ENCODE measurements at places on chromosomes 4 and X.

GRCh38 chr4:56690393-56690792, 9.3 kb upstream of the HOPX start:
- no peak for DNase-seq

DNA sequence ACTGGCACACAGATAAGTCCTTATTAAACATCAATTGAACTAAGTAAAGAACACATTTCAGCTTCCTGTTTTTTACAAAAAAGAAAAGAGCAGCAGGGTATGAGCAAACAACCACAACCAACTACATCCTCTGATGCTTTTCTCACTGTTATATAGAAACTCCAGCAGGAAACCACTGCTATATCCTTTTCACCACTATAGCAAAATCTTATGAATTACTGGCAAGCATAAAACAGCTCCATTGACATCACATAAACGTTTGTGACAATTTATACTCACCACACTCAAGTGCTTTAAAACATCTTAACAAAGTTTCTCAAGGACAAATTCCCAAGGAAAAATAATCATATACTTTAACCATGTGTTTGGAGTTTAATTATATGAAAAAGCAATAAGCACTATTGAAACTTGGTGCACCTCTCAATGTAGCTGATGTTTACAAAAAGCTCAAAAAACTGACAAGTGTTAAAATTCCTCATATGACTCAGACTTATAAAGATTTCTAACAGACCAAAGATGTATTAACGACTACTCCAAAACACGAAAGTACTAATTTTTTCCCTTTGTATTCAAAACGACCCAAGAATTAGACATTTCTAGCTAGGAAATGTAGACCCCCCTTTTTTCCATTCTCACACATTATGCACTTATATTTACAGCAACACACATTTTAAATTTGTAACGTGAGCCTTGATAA, 12.9 kb downstream of the GPRIN3 start:
- no peak for DNase-seq

DNA sequence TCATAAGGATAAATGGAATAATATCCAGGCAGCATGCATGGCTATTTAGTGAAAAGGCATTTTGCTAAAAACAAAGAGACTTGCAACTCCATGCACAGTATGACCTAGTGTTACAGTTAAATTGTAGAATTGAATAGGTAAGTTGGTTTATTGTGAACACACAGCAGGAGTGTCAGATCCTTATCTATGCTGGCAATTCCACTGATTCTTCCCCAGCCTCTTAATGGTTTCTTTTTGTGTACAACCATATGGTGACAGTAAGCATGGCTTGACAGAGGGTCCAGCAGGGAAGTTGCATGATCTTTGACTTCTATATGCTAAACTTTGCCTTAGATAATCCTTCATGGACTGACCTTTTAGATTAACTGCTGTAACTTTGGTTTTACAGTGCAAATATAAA, 936.6 kb upstream of the EPHA5 start:
- no peak for DNase-seq

- no peak for DNase-seq
Observed at GRCh38 chr4:41202820-41203568, 11.3 kb downstream of the APBB2 start.

DNA sequence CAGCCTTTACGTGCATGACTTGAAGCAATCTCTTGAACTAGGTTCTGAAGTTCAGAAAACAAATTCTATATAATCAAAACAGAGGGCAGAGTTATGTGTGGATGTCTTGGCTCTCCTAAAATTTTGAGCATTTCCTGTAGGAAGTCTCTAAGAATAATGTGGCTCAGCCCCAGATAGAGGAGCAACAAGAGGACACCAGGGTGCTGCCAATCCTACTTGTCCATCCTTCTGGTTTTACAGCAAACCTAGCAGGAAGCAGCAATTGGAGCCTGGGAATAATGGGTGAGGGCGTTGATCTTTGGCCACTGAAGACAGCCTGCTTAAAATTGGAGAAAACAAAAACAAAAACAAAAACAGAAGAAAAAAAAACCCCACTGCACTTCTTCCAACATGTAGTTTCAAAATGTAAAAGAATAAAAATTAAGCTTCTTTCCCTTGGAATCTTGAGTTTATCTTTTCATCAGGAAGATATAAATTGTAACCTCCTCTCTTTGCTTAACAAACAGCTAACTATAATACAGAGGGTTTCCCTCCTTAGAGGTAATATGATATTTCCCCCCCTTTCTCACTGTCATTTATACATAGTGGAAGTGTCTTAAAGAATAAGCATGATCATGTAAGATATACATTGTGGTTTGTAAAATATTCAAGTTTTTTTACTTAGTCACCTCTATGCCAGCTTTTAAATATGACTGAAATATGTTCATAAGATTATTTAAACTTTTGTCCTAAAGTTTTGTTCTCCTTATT, 130.6 kb downstream of the FBXO8 start:
- no peak for DNase-seq

DNA sequence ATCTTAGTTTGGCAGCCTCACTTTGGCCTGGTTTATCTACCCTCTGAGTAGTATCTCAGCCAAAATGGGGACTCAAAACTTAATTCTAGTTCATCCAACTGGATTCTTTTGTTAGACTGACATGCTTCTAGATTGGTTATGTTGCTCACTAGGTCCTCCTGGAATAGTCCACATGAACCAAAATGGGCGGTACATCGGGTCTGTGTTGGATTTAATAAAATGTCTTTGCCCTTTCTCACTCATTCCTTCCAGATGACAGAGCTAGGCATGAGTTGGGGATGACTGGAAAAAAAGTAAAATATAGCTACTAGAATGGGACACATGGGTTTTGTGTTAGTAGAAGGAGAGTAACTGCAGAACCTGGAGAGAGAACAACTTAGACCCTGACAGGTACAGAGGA, 247.9 kb downstream of the CCSER1 start:
- no peak for DNase-seq

DNA sequence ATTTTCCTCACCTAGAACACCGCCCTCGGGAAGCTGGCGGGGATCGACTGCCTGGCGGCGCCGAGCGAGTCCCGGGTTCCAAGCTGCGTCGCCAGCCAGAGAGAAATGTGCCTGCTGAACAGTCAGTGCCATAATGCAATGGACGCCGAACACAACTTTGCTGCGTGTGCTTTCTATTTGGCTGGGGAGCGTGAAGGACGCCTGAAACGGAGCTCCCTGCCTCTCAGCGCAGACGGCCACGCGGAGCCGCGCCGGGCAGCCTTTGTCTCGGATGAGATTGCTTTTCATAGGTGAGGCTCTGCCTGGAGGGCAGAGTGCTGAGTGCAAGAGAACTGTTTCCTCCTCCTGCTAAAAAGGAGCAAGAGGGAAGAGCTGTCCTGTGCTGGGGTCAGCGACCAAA, 107.7 kb upstream of the BCOR start:
- DNase-seq: no peak

GRCh38 chrX:147981038-147981752, at the start of gene FMR1NB:
Gene FMR1NB, plus strand, starts transcription at chrX:147981337. Its CDS starts 66 bp downstream, at chrX:147981403.
- DNase-seq: no peak
